ENCODE measurements at places on chromosomes 13 and 19.

DNA sequence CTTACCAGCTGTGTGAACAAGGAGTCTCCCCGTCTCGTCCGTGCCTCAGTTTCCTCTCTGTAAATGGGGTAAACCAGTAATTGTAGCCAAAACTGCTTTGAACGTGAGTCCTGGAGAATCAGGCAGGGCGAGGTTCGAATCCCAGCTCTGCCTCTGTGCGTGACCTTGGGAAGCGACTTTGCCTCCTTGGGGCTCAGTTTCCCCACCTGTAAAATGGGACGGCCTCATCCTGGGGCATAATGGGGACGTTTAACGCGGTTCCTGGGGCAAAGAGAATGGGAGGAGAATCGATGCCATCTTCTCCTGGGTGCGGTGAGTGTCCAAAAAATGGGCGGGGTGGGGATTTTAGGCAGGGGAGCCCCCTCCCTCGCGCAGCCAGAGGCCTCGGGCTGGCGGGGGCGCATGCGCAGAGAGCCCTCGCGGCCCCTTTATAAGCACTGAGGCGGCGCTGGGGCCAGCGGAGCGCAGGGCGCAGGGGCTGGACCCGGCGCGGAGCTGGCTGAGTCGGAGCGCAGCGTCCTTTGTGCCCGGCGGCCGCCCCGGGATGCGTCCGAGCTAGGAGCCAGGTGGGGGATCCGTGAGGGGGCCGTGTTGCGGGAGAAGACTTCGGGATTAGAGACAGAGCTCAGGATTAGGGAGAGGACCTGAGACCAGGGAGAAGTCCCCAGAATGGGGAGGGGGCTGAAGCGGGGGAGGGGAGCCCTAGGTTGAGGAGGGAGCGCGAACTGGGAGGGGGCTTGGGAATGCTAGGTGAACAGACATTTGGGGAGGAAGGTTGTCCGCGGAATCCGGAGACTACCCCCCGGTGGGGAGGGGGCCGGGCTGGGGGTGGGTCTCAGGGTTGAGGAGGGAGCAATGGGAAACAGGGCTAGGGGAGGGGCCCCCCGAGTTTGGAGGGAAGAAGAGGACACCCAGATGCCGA is at the start of gene NCAN:
TSS of gene NCAN (plus strand) at position 460 of the 922 bp plus-strand sequence. CDS start 4,996 bp downstream, outside the sequence.
- peak; percentile 14 for DNase-seq

DNA sequence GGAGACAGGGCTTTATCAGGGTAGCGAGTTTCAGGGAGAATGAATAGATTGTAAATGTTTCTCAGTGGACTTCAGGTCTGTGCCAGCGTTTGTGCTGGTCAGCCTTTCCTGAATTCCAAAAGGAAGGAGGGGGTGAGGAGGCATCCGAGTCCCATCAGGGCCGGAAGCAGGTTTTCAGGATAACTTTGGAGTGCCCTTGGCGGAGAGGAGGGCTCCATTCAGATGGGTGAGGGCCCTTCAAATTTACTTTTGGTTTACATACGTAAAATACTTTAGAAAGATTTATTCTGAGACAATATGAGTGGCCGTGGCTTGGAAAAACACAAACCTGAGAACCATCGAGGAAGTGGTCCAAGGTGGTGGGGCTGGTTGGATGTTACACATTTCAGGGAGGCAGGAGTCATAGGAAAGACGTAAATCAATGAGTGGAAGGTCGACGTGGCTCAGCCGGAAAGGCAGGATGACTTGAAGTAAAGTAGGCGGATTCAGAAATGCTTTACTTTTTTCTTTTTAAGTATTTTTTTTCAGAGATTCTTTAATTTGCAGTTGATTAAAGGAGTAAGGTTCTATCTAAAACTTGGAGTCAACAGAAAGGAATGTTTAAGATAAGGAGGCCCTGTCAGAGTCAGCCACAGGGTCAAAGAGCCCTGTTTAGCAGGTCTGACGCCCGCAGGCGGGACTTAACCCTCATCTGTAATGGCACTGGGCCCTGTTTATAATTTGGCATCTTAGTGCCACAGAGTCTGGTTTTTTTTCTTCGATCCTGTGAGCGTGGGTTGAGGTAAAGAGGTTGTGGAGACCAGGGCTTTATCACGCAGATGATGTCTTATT is 32.8 kb downstream of the ATP11A start:
- no peak for DNase-seq

DNA sequence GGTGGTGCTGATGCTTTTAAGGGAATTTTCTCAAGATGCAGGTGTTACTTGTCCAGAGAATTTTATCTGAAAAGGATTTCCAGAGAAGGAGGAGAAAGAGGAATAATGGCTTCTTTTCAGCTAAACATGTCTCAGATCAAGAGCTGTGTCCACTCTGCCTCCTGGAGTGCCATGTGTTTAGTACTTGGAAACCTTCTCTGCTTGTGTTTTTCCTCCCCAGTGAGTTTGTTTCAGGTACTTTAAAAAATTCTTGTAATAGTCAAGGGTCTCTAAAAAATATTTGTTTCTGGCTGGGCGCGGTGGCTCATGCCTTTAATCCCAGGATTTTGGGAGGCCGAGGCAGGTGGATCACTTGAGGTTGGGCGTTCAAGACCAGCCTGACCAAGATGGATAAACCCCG is 22.7 kb downstream of the ZNF431 start:
- DNase-seq = no peak

DNA sequence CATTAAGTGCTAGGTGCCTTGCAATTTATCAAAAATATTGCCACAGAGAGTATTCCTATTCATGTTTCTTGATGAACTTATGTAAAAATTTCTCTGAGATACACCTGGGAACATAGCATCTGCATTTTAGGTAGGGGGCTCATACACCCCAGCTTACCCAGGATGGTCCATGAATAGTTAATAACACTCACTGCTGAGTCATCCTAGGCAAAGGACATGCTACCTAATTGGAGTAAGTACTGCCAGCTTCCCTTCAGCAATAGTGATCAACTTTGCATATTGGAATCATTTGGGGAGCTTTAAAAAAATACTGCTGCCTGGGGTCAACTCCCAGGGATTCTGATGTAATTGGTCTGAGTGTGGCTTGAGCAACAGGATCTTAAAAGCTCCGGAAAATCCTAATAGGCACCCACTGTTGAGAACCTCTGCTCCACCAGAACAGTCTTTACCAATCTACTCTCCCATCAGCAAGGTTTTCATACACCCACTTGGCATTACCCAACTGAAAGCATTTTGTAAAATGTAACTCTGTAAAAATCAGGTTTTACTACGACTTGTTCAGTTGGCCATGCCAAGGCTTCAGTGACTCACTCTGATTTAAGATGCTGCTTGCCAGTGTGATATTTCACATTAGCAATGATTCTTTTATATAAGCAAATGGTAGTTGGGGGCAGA is 67.2 kb upstream of the FNDC3A start:
- no peak for DNase-seq

GRCh38 chr19:48502350-48503018 is 9.2 kb downstream of the LMTK3 start:
- no peak for DNase-seq

- DNase-seq = no peak
These were observed 123.6 kb downstream of the ZAR1L start for GRCh38 chr13:32191452-32191998.

DNA sequence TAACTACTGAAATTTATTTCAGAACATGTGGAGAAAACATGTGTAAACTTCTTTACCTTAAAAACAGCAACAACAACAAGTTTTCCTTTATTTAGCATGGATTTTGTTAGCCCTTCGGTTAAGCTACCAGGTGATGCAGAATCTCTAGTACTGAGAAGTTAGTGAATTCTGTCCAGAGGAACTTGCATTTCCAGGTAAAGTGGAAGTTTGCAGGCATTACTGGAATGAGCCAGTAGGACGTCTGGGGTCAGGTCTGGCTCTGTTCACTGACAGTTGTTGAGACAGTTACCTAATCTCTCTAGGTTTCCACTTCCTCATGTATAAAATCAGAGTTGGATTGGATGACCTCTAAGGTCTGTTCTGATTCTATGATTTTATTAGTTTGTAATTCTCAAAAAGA is 244.3 kb downstream of the OLFM4 start:
- DNase-seq = no peak

DNA sequence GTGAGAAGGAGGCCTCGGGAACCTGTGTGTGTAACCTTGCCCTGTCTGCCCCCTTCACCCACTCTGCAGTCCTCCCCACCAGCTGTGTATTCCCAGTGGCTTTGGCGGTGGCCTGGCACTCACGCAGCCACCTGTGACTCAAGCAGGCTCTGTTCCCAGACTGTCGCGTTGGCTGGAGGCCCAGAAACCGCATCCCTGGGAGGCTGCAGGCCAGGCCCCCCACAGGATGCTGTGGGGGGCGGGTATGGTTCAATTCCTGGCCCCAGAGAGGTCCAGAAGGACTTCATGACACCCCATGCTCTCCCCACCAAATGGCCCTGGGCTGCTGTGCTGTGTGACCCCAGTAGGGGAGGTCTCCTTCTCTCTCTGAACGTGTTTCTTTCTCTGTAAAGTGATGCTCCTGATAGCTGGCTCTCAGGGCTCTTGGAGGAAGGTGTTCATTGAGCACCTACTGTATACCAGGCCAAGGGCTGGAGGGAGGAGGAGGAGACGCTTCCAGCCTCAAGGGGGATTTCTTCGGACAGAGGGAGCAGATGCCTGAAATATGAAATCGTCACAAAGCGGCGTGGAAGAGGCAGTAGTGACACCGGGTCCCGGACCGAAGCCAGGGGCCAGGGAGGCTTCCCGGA is 1.9 kb upstream of the LINGO3 start:
- DNase-seq = peak; percentile 67

- no peak for DNase-seq
These were observed 317.3 kb downstream of the ZNF536 start for GRCh38 chr19:30689474-30689873.

DNA sequence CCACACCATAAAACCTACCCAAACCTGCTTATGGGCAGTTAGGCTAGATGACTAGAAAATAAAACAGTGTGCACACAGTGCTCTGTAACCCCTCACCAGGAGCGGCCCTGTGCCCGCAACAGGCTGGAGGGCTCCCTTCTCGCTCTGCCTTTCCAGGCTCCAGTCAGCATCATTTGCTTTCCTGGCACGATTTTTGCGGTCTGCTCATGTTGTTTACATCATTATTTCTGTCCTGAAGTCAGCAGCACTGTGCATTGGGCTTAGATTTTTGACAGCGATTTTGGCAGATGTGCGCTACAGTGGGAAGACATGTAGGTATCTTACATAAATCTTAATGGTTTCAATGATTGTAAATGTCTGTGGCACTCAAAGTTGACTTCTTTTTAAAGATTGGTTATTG is 344.0 kb downstream of the MTUS2 start:
- DNase-seq = no peak

- DNase-seq = peak; percentile 57
These were observed 700 bp downstream of the PRR36 start for GRCh38 chr19:7873304-7874075.

DNA sequence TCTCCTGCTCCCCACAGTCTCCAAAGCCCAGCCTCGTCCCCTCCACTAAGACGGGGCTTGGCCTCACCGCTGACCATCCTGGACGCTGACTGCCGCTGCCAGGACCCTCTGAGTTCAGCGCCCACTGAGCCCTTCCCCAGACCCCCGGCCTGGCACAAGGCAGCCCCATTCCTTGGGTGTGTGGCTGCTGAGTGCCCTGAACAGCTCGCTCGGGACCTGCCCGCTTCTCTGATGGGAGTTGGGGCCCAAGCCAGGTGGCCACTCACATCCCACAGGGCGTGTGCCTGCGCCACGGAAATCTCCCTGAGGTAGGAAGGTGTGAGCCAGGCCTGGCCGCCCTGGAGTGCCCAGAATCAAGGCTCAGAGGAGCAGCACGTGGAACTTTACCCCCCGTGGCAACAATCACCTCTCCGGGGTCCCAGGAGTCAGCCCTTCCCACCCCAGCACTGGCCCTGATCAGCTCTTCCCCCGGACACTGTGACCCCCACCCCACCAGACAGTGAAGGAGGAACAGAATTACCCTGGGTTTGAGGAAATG is 20.8 kb downstream of the C13orf46 start:
- DNase-seq = no peak

- DNase-seq = peak; percentile 98
These were observed 459 bp downstream of the PCDH20 start for GRCh38 chr13:61415058-61415721.

GRCh38 chr13:28622286-28622685 is 36.6 kb upstream of the POMP start:
- DNase-seq = no peak

GRCh38 chr19:11612816-11613511 is 15.7 kb downstream of the ZNF627 start:
- DNase-seq = no peak

DNA sequence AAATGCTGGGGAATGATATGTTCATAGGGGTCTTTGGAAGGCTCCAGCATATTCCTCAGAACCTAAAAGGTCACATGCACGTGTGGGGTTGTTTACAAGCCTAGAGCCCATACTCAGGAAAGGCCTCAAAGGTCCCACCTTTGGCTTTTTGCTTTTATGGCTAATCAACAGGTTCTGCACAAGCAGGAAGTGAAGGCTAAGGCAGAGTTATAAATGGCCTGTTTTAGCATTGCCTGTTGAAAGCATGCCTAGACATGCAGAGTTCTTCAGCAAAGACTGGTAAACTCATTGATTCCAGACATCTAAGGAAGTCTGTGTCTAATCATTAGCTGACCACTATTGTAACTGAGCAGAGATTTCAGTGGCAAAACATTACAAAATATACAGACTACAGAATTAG is 198.3 kb downstream of the KCNRG start:
- no peak for DNase-seq

GRCh38 chr13:46751811-46752635 is 44.9 kb downstream of the ESD start:
- no peak for DNase-seq

GRCh38 chr13:110683203-110683883 is 22.6 kb downstream of the CARS2 start:
- DNase-seq = peak; percentile 26

DNA sequence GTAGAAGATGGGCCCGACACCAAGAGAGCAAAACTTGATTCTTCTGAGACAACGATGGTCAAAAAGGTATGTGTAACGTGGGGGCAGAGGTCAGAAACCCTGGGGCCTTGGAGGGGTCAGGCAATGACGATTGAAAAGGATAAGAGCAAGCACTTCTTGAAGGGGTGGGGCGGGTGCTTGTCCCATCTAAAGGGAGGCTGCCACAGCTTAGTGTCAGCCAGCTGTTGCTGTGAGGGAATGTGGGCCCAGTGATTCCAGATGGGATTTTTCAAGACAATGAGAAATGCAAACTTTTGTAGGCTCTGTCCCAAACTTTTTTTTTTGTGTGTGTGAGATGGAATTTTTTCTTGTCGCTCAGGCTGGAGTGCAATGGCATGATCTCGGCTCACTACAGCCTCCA is 24.5 kb downstream of the SAE1 start:
- DNase-seq = no peak

DNA sequence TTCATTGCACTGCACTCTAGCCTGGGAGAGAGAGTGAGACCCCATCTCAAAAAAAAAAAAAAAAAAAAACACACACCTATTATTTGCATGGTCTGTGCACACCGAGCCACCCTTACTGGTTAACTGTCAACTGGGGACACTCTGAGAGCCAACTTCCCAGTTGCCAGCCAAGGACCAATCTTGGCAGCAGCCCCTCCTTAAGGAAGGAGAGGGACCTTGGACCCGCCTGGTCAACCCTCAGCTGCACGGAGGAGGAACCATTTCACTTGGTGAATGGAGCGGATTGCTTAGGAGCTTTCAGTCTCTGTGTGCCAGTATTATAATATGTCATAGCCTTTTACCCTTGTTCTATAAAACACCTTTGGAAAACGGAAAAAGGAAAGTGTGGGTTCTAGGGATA is 24.9 kb downstream of the MICOS13 start:
- DNase-seq = no peak

- no peak for DNase-seq
These were observed 34.0 kb downstream of the RFX2 start for GRCh38 chr19:6076291-6076665.

Data from NCI-H1105 treated with DMSO at 0.1 percent for 48 hours (cell line).